Peyer's patch (tissue), 4 donors: ENCODE measurements at places on chromosomes 16 and 17. TPM values are rescaled to one million over a fixed set of nuclear protein-coding genes. Genes with fewer than 3 reads are reported as not detected.
A peak's percentile ranks its signal among the peaks of the same experiment; 100 is the strongest.

DNA sequence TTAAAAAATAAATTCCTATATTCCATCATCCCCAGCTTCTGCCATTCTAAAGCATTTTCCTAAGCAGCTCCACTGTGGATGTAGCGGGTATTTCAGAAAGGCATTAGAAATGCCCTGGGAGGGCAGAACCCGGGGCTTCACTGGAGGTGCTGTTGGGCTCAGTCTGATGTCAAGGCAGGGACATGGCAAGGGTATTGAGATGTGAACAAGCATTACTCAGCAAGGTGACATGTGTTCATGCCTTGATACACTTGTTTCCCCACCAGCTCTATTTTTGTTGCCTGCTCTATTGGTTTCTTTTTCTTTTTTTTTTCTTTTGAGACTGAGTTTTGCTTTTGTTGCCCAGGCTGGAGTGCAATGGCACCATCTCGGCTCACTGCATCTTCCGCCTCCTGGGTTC lies 35.7 kb downstream of the ABCC1 start:
- no peaks in the 10 kb centered on the region for H3K4me1 ChIP-seq
- H3K27me3 ChIP-seq = no peaks in the 10 kb centered on the region
- no peak for DNase-seq
- H3K4me3 ChIP-seq = no peak overlapping the region

- no peaks in the 10 kb centered on the region for H3K27me3 ChIP-seq
- H3K27ac ChIP-seq = no peak overlapping the region
- no peak for DNase-seq
- H3K4me3 ChIP-seq = no peak overlapping the region
- H3K4me1 ChIP-seq = no peaks in the 10 kb centered on the region
- H3K36me3 ChIP-seq = no peaks in the 10 kb centered on the region
Observed at GRCh38 chr17:36463916-36464764, 22.3 kb upstream of the ZNHIT3 start.

- H3K36me3 ChIP-seq = no peaks in the 10 kb centered on the region
- no peaks in the 10 kb centered on the region for H3K4me1 ChIP-seq
- H3K27me3 ChIP-seq = no peaks in the 10 kb centered on the region
- no peak overlapping the region for H3K4me3 ChIP-seq
- no peak for DNase-seq
- no peak overlapping the region for H3K27ac ChIP-seq
Observed at GRCh38 chr17:48363161-48363560, 66.9 kb downstream of the SKAP1 start.

RAB40B gene
- 16.8 TPM for total RNA-seq

NPIPA8 gene
- total RNA-seq = not detected

DOC2A gene
- 2.9 TPM for total RNA-seq

ANKS3 gene
- total RNA-seq = 33.5 TPM

GRCh38 chr17:75406222-75406615 lies 741 bp upstream of the GRB2 start:
- peak overlapping the region; percentile 99 for H3K4me3 ChIP-seq

GRCh38 chr16:84756830-84757229 lies 57.0 kb downstream of the USP10 start:
- no peak for DNase-seq
- no peaks in the 10 kb centered on the region for H3K27me3 ChIP-seq
- H3K36me3 ChIP-seq = no peaks in the 10 kb centered on the region
- H3K27ac ChIP-seq = no peak overlapping the region

- no peak for DNase-seq
- H3K27ac ChIP-seq = no peak overlapping the region
- H3K4me3 ChIP-seq = no peak overlapping the region
- no peaks in the 10 kb centered on the region for H3K27me3 ChIP-seq
- no peaks in the 10 kb centered on the region for H3K4me1 ChIP-seq
Observed at GRCh38 chr16:29683543-29684090, 4.6 kb downstream of the QPRT start.

KLHL10 gene
- total RNA-seq = not detected
